ENCODE measurements at places on chromosomes 12 and 14.

GRCh38 chr12:24079083-24079482 lies 129.6 kb upstream of the SOX5 start:
- no peak for DNase-seq
- H3K4me3 ChIP-seq = no peak overlapping the region
- no peaks in the 10 kb centered on the region for H3K36me3 ChIP-seq

- no peak overlapping the region for H3K4me3 ChIP-seq
- H3K36me3 ChIP-seq = peaks cover 2% of the 10 kb centered on the region
- H3K27me3 ChIP-seq = no peaks in the 10 kb centered on the region
- no peak for DNase-seq
- peaks cover 8% of the 10 kb centered on the region for H3K4me1 ChIP-seq
- no peak overlapping the region for H3K27ac ChIP-seq
Measured at GRCh38 chr12:11963841-11964471, 106.8 kb upstream of the BCL2L14 start.

GRCh38 chr12:68121143-68121542 lies 38.4 kb downstream of the IFNG start:
- no peaks in the 10 kb centered on the region for H3K27me3 ChIP-seq
- H3K4me3 ChIP-seq = no peak overlapping the region
- DNase-seq = peak; percentile 52

DNA sequence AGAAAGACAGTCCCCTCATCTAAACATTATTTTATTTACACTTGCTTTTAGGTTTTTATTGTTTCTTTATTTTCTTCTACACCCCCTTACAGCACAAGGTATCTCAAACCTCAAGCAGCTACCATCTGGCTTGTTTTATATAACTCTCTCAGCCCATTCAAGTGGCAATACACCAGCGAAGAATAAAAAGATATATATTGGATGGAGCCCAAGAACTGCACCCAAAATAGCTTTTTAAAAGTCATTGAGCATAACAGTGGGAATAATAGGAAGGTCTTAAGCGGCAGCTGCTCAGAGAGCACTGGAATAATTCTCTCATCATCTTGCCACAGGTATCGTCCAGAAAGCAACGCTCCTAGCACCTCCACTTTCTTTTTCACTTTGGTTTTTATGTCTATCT lies 322.5 kb downstream of the SYT1 start:
- H3K36me3 ChIP-seq = no peaks in the 10 kb centered on the region
- H3K27ac ChIP-seq = no peak overlapping the region
- no peaks in the 10 kb centered on the region for H3K27me3 ChIP-seq
- H3K4me3 ChIP-seq = no peak overlapping the region
- DNase-seq = no peak

GRCh38 chr12:57609101-57609780 lies 2.0 kb upstream of the ARHGEF25 start:
- no peak overlapping the region for H3K27ac ChIP-seq
- H3K4me3 ChIP-seq = no peak overlapping the region
- H3K36me3 ChIP-seq = no peaks in the 10 kb centered on the region

- no peaks in the 10 kb centered on the region for H3K36me3 ChIP-seq
- no peak overlapping the region for H3K27ac ChIP-seq
- no peaks in the 10 kb centered on the region for H3K27me3 ChIP-seq
Measured at GRCh38 chr12:43131301-43131700, 420.7 kb downstream of the ADAMTS20 start.

- no peaks in the 10 kb centered on the region for H3K4me1 ChIP-seq
- no peaks in the 10 kb centered on the region for H3K36me3 ChIP-seq
- no peak overlapping the region for H3K27ac ChIP-seq
- H3K4me3 ChIP-seq = no peak overlapping the region
- no peak for DNase-seq
- H3K27me3 ChIP-seq = no peaks in the 10 kb centered on the region
Measured at GRCh38 chr14:26056036-26056616, 541.7 kb downstream of the NOVA1 start.

DNA sequence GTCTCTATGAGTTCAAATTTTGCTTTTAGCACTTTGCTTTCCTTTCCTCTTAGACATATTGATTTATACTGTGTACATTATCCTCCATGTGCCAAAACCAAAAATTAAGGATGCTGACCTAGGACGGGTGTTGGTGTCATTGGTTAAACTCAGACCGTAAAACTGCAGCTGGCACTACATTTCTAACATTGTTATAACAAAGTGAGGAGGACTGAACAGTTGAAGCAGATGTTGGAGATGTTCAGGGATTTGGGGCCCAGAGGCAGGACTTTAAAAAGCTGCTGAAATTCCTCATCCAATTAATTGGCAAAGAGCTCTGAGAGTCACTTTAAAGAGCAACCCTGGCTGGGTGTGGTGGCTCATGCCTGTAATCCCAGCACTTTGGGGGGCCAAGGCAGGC lies 72.4 kb downstream of the TMTC1 start:
- DNase-seq = no peak
- peaks cover 5% of the 10 kb centered on the region for H3K27me3 ChIP-seq
- H3K4me3 ChIP-seq = no peak overlapping the region
- H3K27ac ChIP-seq = no peak overlapping the region

GRCh38 chr12:2052826-2053678 lies at the start of gene CACNA1C:
Gene CACNA1C (plus strand): TSS chr12:2052987. CDS start chr12:2053563, 576 bp downstream.
- H3K27ac ChIP-seq = no peak within 1 kb of the TSS
- peak within 1 kb of the TSS; percentile 70 for H3K4me3 ChIP-seq
- H3K36me3 ChIP-seq = no peaks in the 10 kb centered on the region
